Stimulated activated naive B cell treated with anti-CD40 and anti-IgM and Interleukin-4, amounts not matched to agents 10 μg/mL and 1 μg/mL and 100 μg/mL, for 72 hours (primary cell): ENCODE measurements at places on chromosomes 2 and 18.
A peak's percentile ranks its signal among the peaks of the same experiment; 100 is the strongest.

- DNase-seq = no peak
Observed at GRCh38 chr2:30136764-30137444, 9.9 kb upstream of the YPEL5 start.

DNA sequence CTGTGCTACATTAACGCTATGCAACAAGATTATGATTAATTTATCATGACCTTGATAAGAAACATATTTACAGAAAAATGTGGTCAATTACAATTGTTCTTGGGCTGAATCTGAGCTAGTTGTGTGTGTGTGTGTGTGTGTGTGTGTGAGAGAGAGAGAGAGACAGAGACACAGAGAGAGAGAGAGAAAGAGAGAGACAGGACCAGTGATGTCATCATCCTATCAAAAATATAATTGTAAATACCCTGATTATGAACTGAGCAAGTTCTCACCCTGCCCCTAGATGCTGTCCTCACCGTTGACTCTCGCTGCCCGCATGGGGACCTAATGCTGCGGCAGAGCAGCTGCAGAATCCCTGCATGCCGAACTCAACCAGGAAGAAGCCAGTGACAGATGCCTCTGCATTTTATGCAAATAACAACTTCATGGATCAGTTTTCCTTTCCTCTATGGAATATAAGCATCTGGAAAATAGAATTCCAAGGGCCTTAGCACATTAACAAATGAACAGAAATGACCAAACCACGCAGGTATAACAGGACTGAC, 512.5 kb downstream of the PLCL1 start:
- no peak for DNase-seq

DNA sequence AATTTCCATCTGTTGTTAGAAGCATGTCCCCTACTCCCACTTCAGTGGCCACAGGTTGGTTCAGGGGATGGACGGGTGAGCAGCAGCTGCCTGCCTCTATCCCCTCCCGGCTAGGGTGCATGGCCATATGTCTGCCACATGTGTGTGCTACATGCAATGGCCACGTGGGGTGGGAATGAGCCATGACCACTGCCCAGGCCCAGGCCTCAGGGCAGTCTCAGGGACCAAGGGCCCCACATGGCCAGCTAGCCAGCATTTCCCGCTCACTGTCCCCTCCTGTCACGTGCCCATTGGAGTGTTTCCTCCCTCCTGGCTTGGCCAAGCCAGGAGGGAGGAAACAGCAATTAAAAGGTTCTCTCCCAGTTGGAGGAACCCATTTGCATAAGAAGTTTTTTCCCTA, 117.1 kb downstream of the KCNS3 start:
- DNase-seq = no peak

DNA sequence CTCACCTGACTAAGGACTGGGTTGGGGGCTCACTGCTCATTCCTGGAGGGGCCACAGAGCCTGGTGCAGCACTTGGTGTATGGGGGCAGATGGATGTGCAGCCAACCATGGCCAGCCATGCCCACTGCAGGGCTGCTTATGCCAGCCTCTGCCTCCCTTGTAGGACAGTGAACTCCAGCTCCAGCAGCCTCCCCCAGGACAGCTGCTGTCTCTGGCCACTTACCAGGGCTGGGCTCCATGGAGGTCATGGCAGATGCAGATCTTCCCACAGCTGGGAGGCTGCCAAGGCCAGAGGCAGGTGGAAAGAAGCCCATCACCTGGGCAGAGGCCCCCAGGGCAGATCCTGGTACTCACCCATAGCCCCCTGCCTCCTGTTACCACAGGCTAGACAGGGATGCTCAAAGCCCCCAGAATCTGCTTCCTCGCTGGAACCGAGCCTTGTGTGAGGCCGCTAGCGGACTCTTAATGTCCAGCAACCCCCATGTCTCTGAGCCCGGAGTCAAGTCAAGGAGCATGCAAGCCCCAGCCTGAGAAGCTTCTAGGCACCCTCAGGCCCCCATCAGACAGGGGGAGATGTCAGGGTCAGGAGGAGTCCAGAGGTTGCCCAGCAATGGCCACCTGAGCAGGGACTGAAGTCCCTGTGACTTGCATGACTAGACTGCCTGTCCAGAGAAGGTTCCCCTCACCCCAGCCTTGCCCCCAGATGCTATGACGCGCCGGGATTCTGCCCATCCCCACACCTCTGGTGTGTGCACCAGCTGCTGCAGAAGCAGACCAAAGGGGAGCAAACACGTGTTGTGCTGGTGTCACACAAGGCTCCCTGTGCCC, 123.6 kb downstream of the TWIST2 start:
- DNase-seq = no peak

DNA sequence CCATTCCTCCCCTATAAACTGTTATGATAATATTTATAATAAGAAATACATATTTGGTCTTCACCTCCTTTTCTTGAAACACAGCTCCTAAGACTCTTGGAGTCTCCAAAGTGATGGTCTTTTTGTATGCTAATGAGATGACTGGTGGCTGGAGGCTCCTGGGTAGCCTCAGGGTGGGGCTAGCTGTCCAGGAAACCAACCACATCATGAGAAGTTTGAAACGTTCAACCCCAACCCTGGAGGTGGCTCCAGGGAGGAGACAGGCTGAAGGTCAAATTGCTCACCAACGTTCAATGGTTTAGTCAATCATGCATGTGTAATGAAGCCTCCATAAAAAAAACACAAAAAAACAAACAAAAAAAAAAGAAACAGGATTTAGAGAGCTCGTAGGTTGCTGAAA, 298.7 kb upstream of the MGAT5 start:
- no peak for DNase-seq

GRCh38 chr18:63895190-63895589, 7.7 kb downstream of the SERPINB2 start:
- no peak for DNase-seq

- no peak for DNase-seq
Observed at GRCh38 chr2:235168174-235168979, 216.6 kb downstream of the SH3BP4 start.

GRCh38 chr2:68316111-68316510, 3.6 kb downstream of the CNRIP1 start:
- no peak for DNase-seq

GRCh38 chr2:19929226-19929625, 27.4 kb upstream of the TTC32 start:
- DNase-seq = no peak

GRCh38 chr2:207833251-207833751, 63.6 kb upstream of the FZD5 start:
- no peak for DNase-seq

DNA sequence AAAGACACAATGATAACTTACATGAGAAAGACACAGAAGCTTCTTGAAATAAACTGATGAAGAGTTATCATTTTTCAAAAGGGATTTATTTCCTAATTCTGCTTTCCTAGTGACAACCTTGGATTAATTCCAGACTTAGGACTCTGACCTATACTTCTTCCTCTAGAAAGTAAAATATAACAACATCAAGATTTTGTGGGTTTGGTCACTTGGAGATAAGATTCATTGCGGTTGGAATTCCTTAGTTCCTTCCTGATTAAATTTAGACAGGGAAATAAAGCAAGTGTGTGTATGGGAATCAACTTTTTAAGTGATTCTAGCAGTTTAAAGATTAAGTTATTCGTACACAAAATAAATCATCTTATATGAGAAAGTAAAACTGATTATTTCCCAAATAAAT, 208.4 kb upstream of the CCDC150 start:
- no peak for DNase-seq

DNA sequence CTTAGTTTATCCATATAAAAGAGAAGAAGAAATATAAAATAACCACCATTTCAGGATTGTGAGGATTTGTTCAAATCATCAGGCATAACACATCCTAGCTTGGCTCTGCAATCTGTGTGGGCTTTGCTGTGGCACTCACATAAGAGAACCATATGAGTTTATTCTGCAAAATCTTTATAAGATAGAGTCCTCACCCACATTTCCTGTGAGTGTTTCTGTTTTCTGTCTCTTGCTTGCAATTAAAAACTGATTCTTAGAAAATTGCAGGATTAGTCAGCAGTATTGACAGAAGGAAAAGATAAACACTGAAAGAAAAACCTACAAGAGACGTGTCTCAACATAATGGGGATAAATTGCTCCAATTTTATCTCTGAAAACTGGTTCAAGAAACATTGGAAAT, 258.5 kb downstream of the RND3 start:
- no peak for DNase-seq

DNA sequence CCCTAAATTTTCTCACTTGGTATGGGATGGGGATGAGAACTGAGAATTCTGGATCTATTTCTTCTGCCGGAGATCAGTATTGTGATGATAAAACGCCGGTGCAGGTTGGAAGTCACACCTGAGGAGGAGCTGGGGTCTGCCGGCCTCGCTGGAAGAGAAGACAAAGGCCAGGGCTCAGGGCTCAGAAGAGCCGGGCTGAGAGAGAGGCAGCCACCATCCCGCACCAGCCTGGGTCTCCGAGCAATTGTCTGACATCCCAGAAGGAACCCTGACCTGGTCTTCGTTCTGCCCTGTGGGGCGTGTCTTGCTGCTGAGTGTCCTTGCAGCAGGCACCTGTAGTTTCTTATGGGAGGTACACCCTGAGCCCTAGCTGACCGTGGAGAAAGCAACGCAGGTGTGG, 31.4 kb upstream of the SALL3 start:
- no peak for DNase-seq

- DNase-seq = no peak
Observed at GRCh38 chr2:2941205-2941604, 436.4 kb downstream of the EIPR1 start.

DNA sequence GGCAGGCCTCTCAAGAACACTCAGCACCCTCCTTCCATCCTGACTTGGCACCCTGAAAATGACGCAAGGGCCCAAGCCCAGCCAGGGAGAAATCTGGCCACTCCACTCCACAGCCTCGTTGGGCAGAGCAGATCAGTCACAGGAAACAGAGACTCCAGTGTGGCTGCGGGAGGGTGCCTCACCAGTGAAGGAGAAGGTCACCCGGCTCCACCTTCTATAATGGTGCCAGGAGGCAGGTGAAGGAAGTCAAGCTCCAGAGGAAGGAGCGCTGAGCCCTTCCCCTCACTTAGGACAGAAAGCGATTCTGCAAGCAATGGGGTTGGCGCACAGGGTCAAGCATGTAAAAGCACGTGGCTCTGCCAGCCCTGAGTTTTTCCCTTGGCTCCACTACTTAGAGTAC, 35.3 kb downstream of the CRACDL start:
- no peak for DNase-seq

GRCh38 chr2:8835279-8835678, 2.1 kb downstream of the KIDINS220 start:
- no peak for DNase-seq

GRCh38 chr18:54867131-54867530, 38.9 kb downstream of the RAB27B start:
- no peak for DNase-seq

- no peak for DNase-seq
Observed at GRCh38 chr2:113940891-113941290, 51.0 kb downstream of the ACTR3 start.

DNA sequence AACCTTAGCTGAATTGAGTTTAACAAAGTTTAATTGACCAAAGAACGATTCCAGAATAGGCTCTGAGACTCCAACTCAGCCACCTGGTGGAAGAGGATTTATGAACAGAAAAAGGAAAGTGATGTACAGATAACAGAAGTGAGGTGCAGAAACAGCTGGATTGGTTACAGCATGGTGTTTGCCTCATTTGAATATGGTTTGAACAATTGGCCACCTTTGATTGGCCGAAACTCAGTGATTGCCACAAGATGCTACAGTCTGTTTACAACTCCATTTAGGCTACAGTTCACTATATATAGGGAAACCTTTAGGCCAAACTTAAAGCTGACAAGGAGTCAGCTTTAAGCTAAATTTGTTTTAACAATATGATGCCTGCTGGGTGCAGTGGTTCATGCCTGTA, 28.1 kb upstream of the SLC35G4 start:
- DNase-seq = no peak

GRCh38 chr2:231687133-231687852, 21.0 kb upstream of the PTMA start:
- peak; percentile 77 for DNase-seq

GRCh38 chr18:60202708-60203107, 169.9 kb downstream of the MC4R start:
- DNase-seq = no peak

- DNase-seq = no peak
Observed at GRCh38 chr2:173271825-173272224, 82.8 kb upstream of the CDCA7 start.

DNA sequence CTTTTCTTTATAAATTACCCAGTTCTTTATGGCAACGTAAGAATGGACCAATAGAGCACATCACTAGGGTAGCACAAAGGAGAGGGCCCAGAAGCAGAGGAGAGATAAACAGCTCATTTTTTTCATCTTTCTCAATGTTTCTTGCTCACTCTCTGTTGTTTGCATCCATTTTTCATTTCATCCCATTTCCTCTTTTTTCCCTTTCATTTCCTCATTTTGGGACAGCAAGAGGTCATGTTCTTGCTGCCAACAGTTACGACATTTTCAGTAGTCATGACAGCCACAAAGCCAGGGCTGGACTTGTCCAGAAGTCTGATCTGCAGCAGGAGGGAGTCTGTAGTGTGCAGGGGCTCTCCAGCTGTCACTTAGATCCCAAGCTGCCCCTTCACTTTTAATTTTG, 52.7 kb upstream of the CYP1B1 start:
- peak; percentile 33 for DNase-seq

- DNase-seq = no peak
Observed at GRCh38 chr2:31208240-31208639, 9.1 kb downstream of the CAPN14 start.

DNA sequence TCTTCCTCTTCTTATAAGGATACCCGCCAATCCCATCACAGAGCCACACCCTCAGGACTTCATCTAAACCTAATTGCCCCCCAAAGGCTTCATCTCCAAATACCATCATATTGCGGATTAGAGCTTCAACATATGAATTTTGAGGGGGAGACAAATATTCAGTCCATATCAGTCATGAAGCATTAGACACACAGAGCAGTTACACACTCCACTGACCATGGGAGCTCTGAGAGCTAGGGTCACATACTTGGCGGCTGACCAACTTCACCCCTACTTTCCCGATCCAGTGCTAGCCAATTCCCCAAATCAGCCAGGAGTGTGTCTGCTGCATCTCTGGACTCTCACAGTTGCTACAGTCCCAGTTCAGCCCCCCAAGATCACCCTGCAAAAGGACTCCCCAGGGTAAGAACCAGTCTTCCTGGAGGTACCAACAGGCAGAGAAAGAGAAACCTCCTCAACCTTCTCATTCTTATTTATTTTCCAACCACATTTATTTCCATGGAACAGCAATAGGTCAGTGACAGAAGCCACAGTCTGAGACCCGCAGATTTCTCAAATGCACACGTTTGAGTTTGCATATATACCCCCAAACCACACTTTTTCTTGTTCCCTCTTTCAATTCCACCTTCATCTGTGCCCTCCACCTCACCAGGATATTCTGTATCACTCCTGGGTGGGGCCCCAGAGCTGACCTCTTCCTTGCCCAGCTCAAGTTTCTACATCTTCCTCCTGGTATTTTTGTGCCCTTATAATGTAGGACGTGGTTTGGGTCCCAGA, 33.3 kb downstream of the SPP2 start:
- DNase-seq = peak; percentile 39

GRCh38 chr2:114049826-114050225, 159.9 kb downstream of the ACTR3 start:
- DNase-seq = no peak

DNA sequence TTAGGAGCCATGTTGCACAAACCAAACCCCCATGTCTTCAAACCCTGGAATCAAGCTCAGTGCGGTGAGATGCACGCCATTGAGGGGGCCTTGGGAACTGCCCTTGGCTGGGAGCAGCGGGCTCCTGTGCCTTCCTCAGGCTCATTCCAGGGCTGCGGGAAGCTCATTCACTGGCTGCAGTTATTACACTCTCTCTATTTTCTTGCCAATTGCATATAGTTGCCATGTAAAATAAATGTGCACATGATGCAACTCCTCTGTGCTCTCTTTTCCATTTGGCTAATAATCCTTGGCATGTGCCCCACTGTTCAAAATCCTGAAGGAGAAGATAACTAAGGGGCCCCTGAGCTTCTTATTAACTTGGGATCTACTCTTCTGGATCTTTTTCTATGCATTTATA, 74.7 kb downstream of the KCTD1 start:
- DNase-seq = no peak
